ENCODE measurements at places on chromosomes 5 and 9.

- no peak for DNase-seq
Measured at GRCh38 chr9:112933696-112934095, 43.0 kb upstream of the SLC46A2 start.

GRCh38 chr5:160382346-160382745 is 11.9 kb upstream of the C1QTNF2 start:
- DNase-seq, result no peak

- DNase-seq, result no peak
Measured at GRCh38 chr9:110622368-110622767, 42.8 kb upstream of the SVEP1 start.

- no peak for DNase-seq
Measured at GRCh38 chr5:143986516-143987212, 174.7 kb downstream of the HMHB1 start.

DNA sequence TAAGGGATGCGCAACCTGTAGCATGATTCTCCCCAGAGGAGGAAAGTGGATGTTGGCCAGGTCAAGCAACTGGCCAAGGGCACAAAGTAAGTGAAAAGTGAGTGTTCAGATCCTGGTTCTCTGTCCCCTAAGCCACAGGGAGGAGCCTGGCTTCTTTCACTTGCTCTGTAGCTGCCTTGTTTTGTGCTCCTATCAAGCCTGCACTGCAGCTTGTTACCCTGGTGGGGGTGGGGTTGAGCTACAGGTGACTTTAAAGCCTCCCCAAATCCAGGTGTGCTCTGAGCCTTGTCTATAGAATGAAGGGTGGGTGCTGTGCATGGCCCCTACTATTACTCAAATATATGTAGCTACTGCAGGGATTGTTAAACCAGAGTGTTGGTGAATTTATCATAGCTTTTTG is 32.9 kb downstream of the RALGPS1 start:
- DNase-seq, result no peak

DNA sequence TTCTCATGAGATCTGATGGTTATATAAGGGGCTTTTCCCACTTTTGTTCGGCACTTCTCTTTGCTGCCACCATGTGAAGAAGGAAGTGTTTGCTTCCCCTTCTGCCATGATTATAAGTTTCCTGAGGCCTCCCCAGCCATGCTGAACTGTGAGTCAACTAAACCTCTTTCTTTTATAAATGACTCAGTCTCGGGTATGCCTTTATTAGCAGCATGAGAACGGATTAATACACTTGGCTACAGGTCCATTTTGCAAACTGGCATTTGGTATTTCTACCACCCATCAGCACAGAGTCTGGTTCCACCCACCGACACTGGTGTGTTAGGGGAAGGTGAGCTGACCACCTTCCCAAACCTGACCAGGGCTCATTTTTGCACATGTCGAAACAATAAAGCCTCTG is 47.9 kb upstream of the RARS1 start:
- DNase-seq, result no peak

GRCh38 chr5:75169516-75169915 is 67.2 kb downstream of the ANKRD31 start:
- DNase-seq, result no peak

DNA sequence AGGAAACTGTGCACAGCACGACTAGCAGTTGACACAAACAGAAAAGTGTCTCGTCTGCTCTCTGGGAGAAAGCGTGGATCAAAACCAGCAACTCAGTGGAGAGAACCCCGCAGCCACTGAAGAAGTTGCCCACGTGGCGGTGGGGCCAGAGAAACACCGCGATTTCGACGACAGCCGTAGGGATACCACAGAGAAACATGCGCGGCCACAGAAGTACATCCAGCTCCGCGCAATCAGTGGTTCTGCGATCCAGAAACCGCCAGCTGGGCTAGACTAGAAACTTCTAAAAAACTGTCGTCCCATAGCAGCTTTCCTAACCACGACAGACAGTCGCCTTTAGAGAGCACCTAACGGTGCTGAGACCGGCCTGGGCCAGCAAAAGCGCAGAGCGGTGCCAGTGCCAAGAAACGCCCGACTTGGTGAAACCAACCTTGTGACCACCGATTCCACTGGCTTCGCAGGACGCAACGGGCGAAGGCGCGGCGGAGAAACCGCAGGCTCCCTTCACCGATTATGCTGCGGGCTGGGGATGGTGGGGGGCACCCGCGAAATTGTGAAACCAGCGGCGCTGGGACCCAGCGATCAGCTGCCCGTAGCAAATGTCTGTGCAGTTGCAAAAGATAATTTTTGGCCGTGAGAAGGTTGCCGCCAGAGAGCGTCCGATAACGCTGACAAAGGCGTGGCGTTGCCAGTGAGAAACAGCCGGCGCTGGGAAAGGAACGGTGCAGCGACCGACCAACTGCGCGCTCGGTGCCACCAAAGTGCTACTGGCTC is 2.7 kb upstream of the ANXA2R start:
- no peak for DNase-seq

DNA sequence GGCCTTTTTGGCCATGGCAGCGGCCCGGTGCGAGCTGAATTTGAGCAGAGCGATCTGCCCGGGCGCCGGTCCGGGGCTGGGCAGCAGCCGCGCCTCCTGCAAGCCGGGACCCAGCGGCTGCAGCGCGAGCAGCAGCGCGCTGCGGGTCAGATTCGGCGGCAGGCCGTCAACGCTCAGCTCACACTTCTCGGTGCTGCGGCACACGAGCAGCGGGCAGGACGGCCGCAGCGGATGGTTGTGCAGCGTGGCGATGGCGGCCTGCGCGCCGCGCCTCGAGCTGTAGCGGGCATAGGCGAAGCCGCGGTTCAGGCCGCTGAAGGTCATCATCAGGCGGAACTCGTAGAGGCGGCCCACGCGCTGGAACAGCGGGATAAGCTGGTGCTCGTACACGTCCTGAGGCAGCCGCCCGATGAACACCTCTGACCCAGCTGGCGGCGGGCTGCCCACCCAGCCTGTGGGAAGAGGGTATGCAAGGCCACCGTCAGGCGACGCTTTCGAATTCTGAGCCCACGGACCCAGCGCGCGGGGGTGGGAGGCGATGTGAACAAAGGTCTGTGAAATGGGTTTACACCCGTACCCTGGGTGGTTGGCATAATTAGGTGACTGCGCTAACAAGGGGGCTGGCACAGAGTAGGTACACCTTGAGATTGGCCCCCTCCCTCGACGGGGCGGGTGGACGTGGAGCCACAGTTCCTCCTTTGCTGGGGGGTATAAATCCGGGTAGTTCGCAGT is 755 bp downstream of the DND1 start:
- no peak for DNase-seq

DNA sequence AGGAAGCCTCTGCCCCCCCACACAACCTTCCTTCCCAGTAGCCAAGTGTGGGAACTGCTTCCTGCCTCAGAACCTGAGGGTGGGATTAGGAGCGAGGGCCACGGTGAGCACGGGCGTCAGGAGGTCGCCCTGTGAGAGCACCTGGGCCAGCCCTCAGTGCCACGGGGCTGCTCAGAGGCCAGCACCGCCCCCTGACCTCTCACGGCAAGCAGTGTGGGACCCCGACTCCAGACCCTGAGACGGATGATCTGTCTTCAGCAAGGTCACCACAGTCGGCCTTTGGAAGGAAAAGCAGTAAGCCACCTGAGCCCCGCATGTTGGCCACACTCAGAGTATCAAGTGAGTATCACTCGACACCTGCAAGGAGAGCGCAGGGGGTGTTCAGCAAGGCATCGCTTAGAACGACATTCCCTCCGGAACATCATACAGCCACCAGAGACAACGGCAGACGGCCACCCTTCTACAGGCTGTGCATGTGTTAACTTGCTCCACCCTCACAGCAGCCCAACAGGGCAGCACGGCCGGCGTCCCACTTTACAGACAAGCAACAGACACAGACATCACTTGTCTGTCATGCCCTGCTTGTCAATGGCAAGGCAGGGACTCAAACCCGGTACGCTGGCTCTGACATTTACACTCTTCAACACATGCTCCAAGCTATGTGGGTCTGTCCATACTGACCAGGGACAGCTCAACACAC is 50.2 kb downstream of the IPPK start:
- no peak for DNase-seq

- no peak for DNase-seq
Measured at GRCh38 chr9:71684566-71684965, 83.7 kb downstream of the CEMIP2 start.

- no peak for DNase-seq
Measured at GRCh38 chr5:14713476-14714390, 49.2 kb downstream of the OTULIN start.

DNA sequence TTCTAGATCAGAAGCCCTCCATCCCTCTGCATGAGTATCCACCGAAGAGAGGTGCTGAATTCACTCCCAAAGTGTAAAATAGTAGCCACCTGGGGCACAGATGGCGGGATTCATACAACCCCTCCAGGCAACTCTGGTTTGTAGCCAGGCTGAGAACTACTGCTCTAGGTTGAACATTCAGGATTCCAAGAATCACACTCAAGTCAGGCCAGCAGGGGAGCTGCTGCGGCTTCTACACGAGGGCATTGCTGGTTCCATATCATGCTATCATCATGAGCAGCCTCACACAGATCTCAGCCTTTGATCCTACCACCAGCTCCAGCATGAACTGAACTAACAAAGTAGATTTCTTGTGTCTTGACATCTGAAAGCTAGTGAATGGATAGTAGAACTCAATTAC is 367.9 kb downstream of the DIRAS2 start:
- DNase-seq, result no peak

DNA sequence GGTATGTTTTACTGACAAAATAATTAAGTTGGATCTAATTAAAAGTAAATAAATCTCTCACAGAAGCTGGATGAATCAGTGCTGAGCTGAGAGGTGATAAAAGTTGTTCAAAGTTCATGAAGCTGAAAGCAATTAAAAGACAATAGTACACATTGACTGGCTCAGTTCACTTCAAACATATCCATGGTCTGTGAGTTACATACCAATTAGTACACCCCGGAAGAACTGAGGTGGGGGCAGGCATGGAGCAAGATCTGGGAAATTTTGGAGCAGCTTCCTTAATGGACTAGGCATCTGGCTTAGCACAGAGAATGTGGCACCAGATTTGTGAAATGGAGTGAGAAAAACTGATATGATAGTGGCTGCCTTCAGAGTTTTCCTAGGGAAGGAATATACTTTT is 152.7 kb downstream of the ATP10B start:
- DNase-seq, result no peak

- DNase-seq, result no peak
Measured at GRCh38 chr9:19294219-19294618, 63.7 kb downstream of the DENND4C start.

DNA sequence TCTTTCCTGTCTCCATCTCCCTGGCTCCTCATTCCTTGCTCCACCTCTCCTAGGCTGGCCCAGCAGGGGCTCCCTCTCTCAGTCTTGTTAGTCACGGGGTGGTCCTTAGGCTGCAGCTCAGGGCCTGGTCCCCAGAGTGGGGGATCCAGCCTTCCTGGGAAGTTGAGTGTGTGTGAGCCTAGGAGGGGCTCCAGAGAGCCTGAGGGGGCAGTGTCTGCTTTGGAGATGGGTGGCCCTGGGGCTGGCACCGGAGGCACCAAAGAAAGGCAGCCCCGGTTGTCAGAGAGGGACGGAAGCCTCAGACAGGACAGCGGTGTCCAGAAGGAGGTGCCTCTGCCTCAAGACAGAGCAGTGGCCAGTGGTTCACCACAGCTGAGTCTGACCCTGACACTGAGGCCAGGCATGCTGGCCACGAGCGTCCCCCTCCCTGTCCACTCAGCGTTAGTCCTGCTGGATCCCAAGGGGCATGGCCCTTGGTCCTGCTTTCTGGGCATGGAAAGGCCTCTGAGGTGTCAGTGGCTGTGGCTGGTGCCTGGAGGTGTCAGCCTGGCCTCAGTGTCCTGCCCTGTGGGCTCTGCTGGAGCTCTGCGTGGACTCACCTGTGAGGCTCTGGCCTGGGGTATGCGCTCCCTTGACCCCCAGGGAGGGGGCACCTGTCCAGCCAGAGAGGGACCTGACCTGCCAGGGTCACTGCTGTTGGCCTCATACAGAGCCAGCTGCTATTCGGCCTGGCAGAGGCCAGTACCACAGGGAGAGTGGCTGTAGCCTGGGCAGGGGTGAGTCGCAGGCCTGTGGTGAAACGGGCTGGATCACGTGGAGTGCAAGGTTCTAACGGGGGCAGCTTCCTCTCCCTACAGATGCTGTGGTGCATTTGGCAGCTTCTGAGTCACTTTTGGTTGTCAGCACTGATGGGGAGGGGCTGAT is 130.6 kb downstream of the CACNA1B start:
- DNase-seq, result no peak

DNA sequence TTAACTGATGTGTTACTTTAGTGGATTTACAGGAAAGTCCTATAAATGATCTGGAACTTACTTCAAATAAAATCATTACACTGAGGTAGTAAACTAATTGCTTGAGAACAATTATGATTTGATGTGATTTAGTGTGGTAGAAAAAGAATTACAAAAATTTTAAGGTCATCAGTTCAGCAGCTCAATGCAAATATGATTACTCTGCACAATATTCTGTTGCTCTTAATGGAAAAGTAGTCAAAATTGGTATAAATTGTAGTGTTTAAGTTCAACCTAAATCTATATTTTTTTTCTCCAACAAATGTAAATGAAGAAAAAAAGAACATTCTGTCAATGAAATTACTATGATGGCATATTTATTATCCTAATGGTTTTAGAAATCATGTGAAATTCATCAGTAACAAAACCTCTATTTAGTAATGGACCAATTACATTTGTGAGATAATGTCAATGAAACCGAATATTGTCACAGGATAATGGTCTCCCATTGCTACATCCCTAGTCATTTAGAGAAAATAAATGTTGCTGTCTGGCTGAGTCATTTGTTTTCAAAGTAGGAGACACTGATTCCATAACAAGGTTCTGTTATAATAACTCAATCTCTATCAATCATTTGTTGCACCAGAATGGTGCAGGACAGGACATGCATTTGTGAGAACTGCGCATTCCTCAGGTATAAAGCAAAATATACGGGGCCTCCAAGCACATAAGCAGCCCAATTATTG is 177.1 kb downstream of the NFIB start:
- no peak for DNase-seq

- DNase-seq, result no peak
Measured at GRCh38 chr9:655875-656274, 185.6 kb upstream of the DMRT1 start.

DNA sequence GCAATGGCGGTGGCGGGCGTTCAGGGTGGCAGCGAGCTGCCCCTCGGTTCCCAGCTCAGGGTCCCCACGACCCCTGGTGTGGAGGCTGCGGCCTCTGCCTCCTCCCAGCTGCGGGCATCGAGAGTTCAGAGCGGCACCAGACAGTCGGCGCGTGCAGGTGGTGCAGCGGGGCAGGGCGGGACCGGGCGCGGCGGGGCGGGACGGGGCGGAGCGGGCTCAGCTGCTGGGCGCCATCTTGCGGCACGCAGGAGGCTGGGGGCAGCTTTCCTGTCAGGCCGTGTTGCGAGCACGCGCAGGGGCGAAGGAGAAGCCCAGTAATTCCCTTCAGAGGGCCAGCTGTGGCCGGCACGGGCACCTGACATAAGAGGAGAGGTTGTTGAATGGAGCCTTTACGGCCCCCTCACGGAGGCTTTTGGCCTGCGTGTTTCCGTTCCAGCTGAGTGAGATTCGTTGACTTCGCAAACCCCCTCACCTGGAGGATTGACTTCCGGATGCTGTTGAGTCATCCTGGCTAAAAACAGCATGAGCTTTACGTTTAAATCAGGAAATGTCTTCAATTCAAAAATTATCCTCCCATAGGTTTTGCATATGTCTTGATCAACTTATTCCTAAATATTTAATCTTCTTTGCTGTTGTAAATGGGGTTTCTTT is 587 bp downstream of the C5orf47 start:
- no peak for DNase-seq

- no peak for DNase-seq
Measured at GRCh38 chr5:88251048-88251711, 17.5 kb downstream of the TMEM161B start.

GRCh38 chr5:43304525-43304924 is 8.7 kb downstream of the HMGCS1 start:
- no peak for DNase-seq

- no peak for DNase-seq
Measured at GRCh38 chr5:13246053-13246452, 698.4 kb downstream of the DNAH5 start.
